Activated CD4-positive, alpha-beta T cell treated with anti-CD3 and anti-CD28 coated beads for 1 hour (primary cell): ENCODE measurements at places on chromosomes 12 and 14.

- no peak for DNase-seq
These were observed 10.1 kb downstream of the GSG1 start for GRCh38 chr12:13093191-13093847.

DNA sequence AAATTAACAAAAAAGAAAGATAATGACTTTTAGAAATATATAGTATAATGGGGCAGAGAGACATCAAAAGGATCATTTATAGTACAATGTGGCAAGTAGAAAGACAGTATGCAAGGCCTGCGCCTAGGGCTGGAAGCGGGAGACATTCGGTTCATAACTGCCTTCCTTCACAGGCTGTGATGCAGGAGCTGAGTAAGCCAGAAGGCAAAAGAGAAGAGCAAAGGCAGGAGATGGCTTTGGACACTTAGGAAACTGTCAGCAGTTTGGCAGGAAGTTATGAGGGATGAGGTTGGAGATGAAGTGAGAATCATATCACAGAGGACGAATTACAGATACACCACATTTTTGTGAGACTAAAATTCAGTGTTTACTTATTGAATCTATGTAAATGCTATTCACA is 97.8 kb downstream of the EPS8 start:
- no peak for DNase-seq

GRCh38 chr12:89994911-89995310 is 286.3 kb upstream of the ATP2B1 start:
- DNase-seq = no peak

DNA sequence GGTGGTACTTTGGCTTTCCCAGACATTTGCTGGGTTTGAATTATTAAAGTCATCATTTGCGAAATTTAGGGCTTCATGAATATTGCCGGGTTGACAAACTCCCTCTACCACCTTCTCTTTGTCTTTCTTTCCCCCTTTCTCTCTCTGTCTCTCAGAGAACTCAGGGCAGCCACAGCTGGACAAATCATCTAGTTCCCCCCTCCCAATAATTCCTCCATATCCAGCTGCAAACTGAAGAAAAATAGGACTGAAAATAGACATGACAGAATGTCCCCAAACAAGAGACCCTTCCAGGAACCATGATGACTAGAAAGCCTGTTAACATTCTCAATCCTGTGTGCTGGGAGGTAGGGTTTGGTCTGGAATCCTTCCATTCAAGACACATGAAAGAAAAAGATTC is 67.1 kb upstream of the TBX5 start:
- no peak for DNase-seq

GRCh38 chr12:108302403-108303311 is 36.5 kb downstream of the CMKLR1 start:
- DNase-seq = no peak

DNA sequence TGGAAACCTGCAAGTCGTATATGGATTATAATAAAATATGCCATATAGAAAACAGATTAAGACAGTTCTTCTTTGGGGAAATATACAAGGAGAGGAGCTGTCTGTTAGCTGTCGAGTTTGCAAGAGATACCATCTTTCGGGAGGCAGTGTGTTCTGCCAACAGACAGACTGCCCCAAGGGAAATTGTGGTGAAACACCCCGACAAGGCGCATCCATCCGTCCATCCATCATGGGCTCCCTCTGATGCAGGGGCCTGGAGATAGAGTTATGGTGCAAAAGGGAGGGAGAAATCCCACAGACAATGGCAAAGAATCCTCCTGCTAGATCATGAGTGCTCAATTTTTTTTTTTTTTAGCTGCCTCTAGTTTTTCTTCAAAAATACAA is 156.3 kb downstream of the DPF3 start:
- DNase-seq = no peak

DNA sequence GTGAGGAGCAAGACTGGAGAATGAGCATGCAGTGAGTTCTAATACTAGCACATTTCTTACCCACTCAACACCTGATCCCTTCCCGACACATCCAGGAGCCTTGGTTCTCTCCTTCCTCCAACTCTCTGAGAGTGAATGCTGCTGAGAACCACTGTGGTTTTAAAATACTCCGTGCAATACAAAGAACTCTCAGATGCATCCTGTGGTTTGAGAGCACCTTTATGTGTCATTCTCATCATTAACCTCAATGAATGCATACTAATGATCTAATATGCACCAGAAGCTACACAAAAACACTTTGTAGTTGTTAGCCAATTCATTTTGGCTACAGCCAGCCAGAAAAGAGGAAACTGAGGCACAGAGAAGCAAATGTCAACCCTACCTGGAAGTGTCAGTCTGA is 87.6 kb downstream of the GALNT8 start:
- DNase-seq = no peak
